Testis (tissue), 5 donors: ENCODE measurements at places on chromosomes 12 and 14. TPM values are rescaled to one million over a fixed set of nuclear protein-coding genes. Genes with fewer than 3 reads are reported as not detected.

Gene NTS
- total RNA-seq: not detected

Gene ANHX
- 9.6 TPM for total RNA-seq

Gene SIX6
- 0.39 TPM for total RNA-seq

Gene MSI1
- 7.4 TPM for total RNA-seq

Gene PDE3A
- 4.8 TPM for total RNA-seq

Gene NR4A1
- 55.1 TPM for total RNA-seq

Gene SLC38A1
- 8.7 TPM for total RNA-seq

Gene CLECL1
- total RNA-seq: not detected

Gene SOX5
- 26.0 TPM for total RNA-seq

Gene LTB4R2
- 28.1 TPM for total RNA-seq

Gene ALG10
- 17.7 TPM for total RNA-seq

Gene PTPRQ
- 3.7 TPM for total RNA-seq

Gene PLEK2
- total RNA-seq: 4.2 TPM

Gene OR11H7
- not detected for total RNA-seq

Gene NGB
- total RNA-seq: 1.1 TPM

Gene CEBPE
- 0.19 TPM for total RNA-seq

Gene RFX4
- 52.7 TPM for total RNA-seq

Gene HOXC9
- total RNA-seq: 7.8 TPM

Gene PROX2
- total RNA-seq: 0.06 TPM

Gene KLHL33
- 1.2 TPM for total RNA-seq

Gene CCDC91
- 226 TPM for total RNA-seq

Gene CD27
- total RNA-seq: 0.74 TPM

Gene SLC16A7
- total RNA-seq: 10.5 TPM

Gene PARPBP
- total RNA-seq: 15.1 TPM

Gene P2RX7
- total RNA-seq: 12.8 TPM

Gene ITGA7
- total RNA-seq: 26.4 TPM

Gene DTX1
- total RNA-seq: 22.8 TPM

Gene KRT78
- total RNA-seq: 0.93 TPM

Gene TRPV4
- 1.3 TPM for total RNA-seq

Gene TAS2R9
- total RNA-seq: not detected
